Myocyte (in vitro differentiated cells): ENCODE measurements at places on chromosomes 5 and 9.

DNA sequence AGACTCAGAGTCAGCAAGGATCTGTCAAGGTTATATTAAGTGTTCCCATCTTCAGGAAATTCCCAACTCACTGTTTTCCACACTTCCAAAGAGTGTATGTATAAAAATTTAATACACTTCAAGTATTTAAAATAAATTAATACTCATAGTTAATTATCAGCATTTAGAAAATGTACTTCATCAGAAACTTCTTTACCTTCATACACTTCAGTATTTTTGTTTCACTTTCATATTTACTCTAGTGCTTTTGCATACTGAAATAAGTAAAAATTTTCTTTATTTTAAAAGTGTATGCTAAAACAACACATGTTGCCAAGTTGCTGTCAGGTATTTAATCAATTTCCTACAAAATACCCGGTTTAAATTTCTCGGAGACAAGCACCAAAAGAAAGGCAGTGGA, 16.5 kb downstream of the RICTOR start:
- no peak for DNase-seq

DNA sequence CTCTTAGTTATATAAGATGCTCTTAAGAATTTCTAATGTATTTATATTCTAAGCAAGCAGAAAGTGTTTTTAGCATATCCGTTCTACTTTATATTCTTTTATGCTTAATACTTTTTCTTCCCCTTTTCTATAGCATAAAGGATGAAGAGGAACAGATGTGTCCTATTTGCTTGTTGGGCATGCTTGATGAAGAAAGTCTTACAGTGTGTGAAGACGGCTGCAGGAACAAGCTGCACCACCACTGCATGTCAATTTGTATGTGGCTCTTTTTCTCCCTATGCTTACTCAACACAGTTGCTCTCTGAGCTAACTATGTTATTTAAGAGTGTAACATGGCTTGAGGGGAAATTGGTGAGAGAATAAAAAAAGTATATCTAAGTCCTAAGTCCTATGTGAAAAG, 37.6 kb upstream of the SETD9 start:
- DNase-seq: no peak

- DNase-seq: peak; percentile 53
Measured at GRCh38 chr5:64207978-64208377, 42.3 kb downstream of the RNF180 start.

GRCh38 chr9:131409458-131409992, 15.6 kb downstream of the PRRC2B start:
- no peak for DNase-seq

- DNase-seq: no peak
Measured at GRCh38 chr5:132297211-132297940, 3.2 kb downstream of the SLC22A4 start.

- peak; percentile 49 for DNase-seq
Measured at GRCh38 chr9:109969011-109969410, 189.0 kb downstream of the PALM2AKAP2 start.

GRCh38 chr9:1939466-1939865, 75.7 kb upstream of the SMARCA2 start:
- no peak for DNase-seq

GRCh38 chr5:139023286-139023685, 148.2 kb upstream of the LRRTM2 start:
- no peak for DNase-seq

GRCh38 chr5:111998871-111999270, 241.9 kb upstream of the NREP start:
- peak; percentile 46 for DNase-seq

DNA sequence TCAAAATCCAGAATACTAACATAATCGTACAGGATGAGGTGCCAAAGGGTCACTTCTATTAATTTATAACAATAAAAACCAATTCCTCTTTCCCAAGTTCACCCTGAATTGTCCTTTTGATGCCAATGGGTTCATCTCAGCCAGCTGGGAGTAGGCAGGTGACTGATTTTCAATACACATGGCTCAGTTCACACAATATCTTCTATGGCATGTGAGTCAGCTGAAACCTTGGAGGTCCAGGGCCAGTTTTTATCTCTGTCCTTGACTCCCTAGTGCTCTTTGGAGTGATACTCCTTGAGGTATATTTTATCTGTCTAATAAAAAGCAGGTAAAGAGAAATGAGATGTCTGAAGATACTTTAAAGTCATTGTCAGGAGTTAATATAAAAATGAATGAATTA, 186.6 kb downstream of the SMC2 start:
- DNase-seq: no peak

DNA sequence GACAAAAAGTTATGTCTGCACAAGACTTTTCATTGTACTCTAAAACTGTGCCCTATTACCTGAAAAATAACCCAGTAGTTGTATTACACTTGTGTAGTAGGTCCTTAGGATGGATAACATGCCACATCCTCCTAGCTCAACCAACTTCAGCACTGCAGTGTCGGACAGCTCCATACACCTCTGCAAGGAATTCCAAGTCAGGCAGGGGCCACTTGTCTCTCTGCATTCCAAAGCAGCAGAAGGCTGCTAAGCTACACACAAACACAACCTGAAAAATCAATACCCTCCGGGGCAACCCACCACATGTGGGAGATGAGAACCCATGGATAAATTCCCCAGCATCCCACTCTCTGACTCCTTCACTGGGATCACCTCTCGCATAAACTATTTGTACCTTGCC, 50.2 kb downstream of the MED10 start:
- peak; percentile 24 for DNase-seq

DNA sequence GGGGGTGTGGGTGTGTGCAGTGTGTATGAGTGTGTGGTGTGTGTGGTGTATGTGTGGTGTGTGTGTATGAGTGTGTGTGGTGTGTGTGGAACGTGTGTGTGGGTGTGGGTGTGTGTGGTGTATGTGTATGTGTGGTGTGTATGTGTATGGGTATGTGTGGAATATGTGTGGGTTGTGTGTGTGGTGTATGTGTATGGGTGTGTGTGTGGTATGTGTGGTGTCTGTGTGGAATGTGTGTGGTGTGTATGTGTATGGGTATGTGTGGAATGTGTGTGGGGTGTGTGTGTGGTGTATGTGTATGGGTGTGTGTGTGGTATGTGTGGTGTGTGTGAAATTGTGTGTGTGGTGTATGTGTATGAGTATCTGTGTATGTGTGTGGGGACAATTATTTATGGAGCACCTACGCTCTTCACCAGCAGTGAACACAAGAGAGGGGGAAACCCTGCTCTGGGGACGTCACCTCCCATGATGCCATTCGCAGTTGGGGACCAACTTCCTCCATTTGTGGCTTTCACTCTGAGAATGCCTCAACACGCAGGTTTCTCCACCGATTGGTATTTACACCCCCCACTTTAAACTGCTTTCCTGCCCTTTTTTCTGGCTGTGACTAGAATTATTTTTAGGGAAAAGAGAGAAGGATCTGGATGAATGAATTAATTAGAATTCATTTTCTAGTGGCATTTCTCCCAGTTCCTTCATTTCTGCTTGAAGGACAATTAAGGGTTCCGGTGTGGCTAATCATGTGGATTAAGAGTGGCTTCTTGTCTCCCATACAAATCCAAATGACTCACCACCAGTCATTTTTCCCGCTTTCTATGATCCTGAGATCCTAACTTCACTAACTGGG, 238.1 kb downstream of the ROR2 start:
- DNase-seq: no peak

- no peak for DNase-seq
Measured at GRCh38 chr9:31759703-31760102, 624.7 kb upstream of the ACO1 start.

GRCh38 chr5:148816782-148817181, 9.6 kb upstream of the ADRB2 start:
- DNase-seq: no peak

- DNase-seq: no peak
Measured at GRCh38 chr5:146623666-146624065, 107.7 kb upstream of the GPR151 start.

DNA sequence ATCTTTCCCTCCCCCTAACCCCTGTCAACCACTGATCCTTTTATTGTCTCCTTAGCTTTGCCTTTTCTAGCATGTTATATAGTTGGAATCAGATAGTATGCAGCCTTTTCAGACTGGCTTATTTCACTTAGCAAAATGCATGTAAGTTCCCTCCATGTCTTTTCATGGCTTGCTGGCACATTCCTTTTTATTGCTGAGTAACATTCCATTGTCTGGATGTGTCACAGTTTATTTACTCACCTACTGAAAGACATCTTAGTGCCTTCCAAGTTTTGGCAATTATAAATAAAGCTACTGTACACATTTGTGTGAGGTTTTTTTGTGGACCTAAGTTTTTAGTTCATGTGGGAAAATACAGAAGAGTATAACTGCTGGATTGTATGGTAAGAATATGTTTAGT, 230.1 kb downstream of the PBX3 start:
- no peak for DNase-seq

DNA sequence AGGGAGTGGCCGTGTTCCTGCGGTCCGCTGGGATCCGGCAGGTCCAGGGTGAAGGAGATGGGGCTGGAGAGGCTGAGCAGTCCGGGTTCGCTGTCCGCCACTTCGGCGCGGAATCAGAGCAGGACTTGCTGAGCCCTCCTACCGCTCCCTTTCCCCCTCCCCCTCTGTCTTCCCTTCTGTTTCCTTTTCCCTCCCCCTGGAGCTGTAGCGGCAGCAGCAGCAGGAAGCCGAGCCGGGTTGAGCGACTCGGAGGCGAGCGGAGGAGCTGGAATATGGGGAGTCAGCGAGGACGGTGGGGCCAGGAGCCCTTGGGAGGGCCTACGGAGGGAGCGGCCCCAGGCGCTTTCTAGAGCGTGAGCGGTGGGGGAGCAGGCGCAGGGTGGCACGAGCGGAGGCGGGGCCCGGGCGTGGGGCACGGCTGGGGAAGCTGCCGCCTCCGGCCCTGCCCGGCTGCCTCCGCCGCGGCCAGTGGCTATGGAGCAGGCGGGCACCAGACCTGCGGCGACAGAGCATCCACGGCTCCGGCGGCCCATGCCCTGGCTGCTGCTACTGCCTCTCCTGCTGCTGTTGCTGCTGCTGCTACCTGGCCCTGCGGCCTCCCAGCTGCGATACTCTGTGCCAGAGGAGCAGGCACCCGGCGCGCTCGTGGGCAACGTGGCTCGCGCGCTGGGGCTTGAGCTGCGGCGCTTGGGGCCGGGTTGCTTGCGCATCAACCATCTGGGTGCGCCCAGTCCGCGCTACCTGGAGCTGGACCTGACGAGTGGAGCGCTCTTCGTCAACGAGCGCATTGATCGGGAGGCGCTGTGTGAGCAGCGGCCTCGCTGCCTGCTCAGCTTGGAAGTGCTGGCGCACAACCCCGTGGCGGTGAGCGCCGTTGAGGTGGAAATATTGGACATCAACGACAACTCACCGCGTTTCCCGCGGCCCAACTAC, at the start of gene PCDHAC2:
PCDHAC2 (plus strand) TSS at position 184 of the 933 bp plus-strand sequence; CDS start at position 475, 291 bp downstream.
- peak; percentile 17 for DNase-seq

GRCh38 chr5:39360471-39361111, 3.7 kb downstream of the C9 start:
- DNase-seq: no peak

DNA sequence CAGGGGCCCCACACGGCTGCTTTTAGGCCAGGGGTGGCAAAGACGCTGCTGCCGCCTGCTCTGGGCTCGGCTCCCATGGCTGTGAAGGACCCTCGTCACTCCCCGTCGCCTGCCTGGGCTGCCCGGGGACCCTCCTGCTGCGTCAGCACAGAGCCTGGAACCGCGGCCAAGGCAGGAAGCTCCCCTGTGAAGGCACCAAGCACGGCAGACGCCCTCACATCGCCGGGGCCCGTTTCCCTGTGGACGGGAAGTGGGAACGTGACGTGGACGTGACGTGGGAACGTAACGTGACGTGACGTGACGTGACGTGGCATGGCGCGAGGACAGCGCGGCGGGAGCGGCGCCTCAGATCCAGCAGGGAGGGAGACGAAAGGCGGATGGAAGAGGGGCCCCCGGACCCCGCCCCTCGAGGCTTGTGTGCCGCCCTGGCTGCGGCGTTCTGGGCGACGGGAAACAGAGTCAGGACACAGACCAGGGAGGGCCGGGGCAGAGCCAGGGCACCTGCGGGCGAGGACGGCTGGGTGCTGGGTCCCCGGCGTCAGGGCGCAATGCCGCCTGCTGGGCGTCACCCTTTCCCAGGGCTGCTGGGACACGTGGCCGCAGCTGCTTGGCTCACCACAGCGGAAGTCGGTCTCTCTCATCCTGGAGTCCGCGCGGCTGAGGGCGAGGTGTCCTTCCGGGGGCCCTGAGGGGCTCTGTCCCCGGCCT, 53.1 kb downstream of the MRPL36 start:
- DNase-seq: no peak

DNA sequence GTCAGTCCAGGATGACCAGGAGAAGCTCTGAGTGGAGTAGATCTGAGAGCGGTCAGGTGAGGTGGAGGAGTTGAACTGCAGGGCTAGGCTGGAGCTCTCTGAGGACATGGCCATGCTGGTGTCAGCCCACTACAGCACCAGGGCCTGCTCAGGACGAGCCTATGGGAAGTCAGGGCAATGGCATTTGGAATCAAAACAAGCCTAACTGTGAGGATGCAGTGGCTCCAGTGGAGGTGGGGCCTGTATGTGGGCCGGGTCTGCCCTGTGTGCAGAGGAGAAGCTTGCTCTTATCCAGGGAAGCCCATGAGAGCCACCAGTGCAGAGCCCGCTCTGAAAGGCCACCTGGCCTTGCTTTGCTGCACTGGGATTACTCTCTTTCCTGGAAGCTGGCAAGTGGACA, 11.1 kb downstream of the CXCL14 start:
- no peak for DNase-seq

- no peak for DNase-seq
Measured at GRCh38 chr9:32376285-32376684, 8.2 kb upstream of the ACO1 start.

GRCh38 chr9:87107072-87107471, 159.8 kb upstream of the GAS1 start:
- no peak for DNase-seq

GRCh38 chr5:42830924-42831323, 19.2 kb upstream of the SELENOP start:
- DNase-seq: no peak
